ENCODE measurements at places on chromosomes 6 and 20.

DNA sequence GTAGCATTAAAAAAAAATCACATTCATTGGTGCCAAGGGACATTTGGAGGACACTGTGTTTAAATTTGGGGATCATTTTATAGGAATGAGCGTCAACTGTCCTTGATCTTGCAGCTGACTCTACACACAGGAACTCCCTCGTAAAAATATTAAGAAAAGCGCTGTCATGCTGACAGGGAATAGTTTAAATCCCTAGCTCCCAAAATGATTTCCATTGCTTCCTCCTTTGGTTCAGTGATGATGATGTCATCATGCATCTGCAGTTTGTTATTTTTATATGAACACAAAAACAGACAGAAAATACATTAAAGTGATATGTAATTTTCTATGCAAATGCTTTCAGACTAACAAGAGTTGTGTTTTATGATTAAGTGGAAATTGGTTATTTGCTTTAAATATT, 275.6 kb downstream of the BTBD9 start:
- no peak for DNase-seq

GRCh38 chr20:50269091-50270033, 78.7 kb downstream of the CEBPB start:
- no peak for DNase-seq

DNA sequence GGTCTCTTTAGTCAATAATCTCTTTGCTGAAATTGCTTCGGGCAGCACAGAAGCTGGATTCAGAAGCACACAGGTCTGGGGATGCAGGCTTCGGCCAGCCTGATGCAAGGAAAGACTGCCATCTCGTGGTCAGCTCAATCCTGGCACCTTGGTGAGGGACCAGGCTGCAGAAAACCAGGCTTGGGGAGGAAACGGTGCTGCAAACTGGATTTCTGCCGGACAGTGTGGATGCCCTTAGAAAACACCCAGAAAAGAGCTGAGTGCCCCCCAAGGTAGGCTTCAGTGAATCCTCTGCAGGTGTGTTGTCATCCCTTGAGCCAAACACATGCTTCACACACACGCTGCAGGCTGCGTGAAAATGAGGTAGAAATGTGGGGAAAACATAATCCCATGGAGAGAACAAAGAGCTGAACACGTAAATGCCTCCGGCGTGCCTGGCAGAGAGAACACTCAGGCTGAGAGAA, 89.8 kb upstream of the PAX1 start:
- DNase-seq, result no peak

DNA sequence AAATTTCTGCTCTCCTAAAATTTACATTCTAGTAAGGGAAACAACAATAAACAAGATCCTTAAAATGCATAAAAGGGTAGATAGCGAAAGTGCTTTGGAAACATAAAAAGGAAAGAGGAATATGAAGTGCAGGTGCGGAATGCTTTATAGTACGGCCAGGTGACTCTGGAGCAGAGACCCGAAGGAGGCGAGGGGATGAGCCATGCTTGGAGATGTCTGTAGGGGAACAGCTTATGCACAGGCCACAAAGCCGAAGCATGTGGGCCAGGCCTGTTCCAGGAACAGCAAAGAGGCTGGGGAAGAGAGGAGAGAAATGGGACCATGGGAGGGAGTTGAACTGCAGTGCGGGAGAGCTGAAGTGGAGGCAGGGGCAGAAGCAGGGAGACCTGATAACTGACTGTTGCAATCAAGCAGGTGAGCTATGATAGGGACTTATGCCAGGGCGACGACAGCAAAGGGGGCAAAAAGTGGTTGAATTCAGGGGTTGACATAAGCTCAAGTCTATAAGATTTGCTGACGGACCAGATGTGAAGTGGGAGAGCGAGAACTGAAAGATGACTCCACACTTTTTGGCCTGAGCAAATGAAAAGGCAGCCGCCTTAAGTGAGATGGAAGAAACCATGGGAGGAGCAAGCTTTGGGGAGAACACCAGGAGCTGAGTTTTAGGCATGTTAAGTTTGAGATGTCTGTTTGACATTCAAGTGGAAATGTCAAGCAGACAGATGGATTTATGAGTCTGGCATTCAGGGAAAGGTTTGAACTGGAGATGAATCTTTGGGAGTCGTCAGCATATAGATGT, 83.1 kb downstream of the CNBD2 start:
- no peak for DNase-seq

DNA sequence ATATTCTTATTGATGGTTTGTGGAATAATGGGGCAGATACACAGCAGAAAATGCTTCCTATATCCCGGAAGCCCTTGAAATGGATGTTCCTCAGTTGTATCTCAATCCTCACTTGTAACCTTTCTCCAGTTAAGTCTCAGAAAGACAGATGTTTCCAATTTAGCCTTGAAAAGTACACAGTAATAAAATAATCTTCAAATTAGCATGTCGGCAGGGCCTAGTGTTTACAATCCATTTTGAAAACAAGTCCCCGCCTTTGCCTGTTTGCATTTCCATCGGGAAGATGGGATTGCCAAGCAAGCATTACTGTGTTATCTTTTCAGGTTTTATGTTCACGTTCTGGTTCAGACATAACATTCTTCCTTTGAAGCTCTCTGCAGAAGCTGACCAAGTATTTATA, 41.5 kb downstream of the SNRNP48 start:
- no peak for DNase-seq

DNA sequence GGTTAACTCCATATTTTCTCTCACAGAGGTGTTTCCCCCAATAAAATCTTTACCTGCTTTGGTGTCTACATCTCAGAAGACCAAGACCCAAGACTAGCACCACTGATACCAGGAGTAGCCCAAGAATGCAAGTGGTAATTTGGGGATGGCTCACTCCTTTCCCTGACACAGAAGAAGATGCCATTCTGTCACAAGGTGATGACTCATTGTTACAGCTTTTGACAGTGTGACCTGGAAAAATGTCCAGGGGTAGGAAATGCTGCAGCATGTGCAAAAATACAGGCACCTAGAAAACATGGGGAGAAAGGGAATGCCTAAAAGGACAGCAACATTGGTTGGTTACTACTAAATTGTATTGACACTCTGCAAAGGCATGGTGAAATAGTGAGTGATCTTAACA, 254.0 kb upstream of the GJE1 start:
- DNase-seq, result no peak

DNA sequence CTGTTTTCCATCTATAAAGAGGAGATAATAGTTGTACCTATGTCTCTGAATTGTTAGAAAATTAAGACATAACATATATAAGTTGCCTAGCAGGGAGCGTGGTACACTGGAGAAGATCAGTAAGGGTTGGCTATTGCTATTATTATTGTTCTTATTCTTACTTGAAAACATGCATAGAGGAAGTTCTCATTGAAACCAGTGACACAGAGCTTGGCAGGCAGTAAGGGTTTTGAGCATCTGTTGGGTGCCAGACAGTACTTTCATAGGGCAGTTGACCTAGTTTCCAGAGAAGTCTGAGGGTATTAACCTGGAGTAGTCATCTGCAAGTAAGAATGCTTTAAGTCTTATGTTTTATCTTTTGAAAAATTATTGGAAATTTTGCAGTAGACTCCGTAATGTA, 13.3 kb upstream of the SGK1 start:
- no peak for DNase-seq

DNA sequence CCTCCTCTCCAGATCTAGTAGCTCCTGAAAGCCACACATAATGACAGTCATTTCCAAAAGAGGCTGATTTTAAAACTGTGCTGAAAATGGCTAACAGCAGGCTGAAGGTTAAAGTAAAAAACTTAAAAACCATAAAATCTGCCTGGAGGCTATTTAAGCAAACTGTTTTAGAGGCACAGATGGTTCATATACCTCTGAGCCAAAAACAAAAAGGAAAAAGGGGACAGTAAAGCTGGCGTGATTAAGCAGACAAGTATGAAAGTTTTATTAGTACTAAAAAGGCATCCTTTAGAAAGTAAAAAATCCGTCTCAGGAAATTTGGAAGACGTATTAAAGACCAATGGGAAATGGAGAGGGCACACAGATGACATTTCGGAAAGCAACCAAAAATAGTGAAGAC, 55.8 kb downstream of the SOBP start:
- no peak for DNase-seq

DNA sequence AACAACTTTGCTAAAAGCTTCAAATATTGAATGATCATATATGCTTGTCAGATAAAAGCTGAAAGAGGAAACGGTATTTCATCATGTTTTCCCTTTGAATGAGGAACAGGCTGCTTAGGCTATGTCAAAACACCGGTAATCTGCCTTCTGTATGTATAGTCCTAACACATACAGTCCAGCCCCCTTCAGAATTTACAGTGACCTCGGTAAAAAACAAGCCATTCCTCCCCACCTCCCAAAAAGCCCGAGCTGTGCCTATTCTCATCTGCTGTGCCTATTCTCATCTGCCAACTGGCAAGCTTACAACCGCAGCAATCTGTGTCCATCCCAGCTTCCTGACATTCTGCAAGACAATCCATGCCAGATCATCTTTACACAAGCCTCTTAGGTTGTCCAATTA, 26.8 kb upstream of the UBE2J1 start:
- no peak for DNase-seq

- no peak for DNase-seq
These were observed 4.5 kb upstream of the FOXO3 start for GRCh38 chr6:108556250-108556649.

All from cortex of kidney (tissue), 1 donor.